Natural killer cell (primary cell): ENCODE measurements at places on chromosomes 13 and 19. TPM values are rescaled to one million over a fixed set of nuclear protein-coding genes. Genes with fewer than 3 reads are reported as not detected.
A peak's percentile ranks its signal among the peaks of the same experiment; 100 is the strongest.

DNA sequence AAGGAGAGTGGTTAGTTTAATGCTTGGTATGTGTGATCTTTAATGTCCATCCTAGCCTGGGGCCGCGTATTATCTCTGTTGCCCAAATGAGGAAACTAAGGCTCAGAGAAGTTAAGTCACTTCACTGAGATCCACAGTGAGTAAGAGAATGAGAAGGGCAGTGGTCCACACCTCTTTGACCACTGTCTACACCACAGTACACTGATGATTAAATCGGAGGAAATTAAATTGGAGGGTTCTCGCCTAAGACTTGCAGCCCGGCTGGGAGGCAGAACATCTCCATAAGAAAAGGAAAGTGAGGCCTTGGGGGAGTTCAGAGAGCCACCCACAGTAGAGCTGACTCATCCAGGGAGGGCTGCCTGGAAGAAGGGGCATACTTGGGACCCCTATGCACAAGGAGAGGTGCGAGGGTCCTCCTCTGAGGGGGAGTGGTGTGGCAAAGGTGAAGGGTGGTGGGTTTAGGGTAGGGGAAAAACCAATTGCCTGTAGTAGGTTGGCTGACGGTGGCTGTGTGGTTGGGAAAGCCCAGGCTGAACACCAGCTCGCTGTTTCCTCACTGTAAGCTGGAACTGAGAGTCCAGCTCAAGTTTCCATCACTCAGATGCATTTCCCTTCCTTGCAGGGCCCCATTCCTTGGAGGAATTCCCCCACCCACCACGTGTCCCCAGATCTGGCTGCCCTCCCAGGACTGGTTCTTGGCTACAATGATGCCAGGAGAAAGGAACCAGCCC, 15.0 kb upstream of the DHRS12 start:
- no peak for DNase-seq

THSD8 gene
- 2.8 TPM for total RNA-seq

VN1R2 gene
- total RNA-seq: not detected

OR7A5 gene
- not detected for total RNA-seq

DNA sequence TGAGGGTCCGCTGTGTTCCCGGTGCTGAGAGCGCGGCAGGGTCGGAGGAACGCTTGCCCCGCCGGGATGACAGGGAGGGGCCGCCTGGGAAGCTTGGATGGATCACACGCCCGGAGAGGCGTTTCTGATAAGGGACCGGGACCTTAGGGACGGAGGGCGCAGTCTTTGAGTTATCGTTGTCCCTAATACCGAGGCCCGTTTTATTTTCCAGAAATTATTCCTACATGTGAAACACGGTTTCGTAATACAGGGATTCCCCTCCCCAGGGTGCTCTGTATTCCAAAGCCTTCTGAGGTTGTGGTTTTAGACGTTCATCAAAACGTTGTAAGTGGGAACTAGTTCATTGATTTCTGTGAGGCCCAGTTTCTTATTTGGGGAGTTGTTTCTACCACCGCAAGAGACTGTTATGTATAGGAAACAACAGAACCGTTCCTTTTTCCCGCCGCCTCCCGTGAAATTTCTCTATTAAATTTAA, 752 bp downstream of the PDCD5 start:
- DNase-seq: peak; percentile 38

DNA sequence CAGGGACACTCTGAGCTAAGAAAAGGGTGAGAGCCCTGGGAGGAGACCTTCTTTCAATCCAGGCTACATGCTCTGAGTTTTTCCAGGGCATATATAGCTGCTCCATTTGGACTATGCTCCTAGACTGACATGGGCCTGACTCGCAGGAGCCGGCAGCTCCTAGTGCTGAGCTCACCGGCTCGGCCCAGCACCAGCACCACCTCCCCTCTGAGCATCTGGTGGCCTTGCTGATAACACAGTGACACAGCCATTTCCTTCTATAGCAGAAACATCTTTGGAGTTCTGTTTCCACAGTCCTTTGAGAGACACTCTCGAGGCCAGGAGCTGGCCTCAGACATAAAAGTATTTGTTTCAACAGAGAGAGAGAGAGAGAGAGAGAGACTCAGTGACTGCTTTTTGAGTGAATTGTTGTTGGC, 184.9 kb downstream of the TM9SF2 start:
- DNase-seq: no peak
